ENCODE measurements at places on chromosomes 16 and 17.
A peak's percentile ranks its signal among the peaks of the same experiment; 100 is the strongest.

DNA sequence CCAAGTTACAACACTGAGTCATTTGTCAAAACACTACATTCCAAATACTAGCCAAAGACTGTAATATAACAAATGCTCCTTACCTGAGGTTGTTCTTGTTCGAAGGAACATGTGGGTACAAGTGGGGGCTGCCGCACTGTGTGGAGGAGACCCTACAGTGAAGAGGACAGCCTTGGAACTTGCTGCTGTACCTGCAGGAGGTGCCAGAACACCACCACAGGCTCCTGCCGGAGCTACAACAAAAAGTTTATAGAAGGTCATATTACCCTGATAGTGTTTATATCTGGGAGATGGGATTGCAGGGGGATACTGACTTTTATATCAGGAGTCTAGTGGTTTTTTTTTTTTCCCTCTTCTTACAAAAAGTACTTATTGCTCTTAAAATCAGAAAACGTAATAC lies 37.8 kb upstream of the ALDH3A1 start:
- no peak for DNase-seq

DNA sequence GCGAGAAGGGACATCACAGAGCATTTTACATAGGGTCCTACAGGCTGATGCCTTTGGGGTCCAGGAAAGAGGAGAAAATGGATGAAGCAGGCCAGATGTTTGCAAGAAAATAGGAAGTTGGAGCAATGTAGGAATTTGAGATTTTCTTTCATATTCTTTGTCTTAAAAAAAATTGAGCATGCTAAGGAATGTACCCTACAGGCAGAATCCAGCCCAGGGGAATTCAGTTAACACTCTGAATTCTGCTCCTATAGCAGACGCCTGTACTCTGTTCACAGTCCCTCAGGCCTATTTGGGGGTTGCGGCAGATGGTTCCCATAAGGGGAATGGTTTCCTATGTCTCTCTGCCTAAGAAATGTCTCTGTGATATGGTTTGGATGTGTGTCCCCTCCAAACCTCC lies 393.7 kb upstream of the C16orf82 start:
- no peak for DNase-seq

- no peak for DNase-seq
These were observed 21.7 kb downstream of the ATP2A1 start for GRCh38 chr16:28899882-28900590.

DNA sequence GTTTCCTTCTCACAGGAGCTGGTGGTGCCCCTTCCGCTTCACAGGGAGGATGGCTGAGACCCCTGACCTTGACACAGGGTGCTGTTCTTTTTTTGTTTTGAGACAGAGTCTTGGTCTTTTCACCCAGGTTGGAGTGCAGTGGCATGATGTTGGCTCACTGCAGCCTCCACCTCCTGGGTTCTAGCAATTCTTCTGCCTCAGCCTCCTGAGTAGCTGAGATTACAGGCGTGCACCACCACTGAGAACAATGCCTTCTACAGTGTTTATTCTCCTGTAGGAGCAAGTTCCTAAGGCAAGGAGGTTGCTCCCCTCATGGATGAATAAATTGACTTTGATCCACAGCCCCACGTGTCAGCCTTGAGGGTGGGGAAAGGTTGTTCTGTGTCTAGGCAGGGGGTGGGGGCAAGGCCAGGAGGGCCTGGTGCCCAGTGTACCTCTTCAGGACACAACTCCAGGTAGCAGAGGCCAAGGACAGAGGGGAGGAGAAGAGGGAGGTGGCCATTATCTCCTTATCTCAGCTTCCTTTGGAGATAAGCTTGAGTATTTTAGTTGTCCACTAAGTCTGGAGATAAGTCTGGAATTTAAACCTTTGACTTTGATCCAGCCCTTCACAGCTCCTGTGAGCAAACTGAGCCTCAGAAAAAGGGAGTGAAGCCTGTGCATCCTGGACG lies 159.4 kb downstream of the SEC14L1 start:
- no peak for DNase-seq

- no peak for DNase-seq
These were observed 1.8 kb downstream of the CDH15 start for GRCh38 chr16:89173174-89173921.

- no peak for DNase-seq
These were observed 389 bp downstream of the DUS1L start for GRCh38 chr17:82065193-82065637.

DNA sequence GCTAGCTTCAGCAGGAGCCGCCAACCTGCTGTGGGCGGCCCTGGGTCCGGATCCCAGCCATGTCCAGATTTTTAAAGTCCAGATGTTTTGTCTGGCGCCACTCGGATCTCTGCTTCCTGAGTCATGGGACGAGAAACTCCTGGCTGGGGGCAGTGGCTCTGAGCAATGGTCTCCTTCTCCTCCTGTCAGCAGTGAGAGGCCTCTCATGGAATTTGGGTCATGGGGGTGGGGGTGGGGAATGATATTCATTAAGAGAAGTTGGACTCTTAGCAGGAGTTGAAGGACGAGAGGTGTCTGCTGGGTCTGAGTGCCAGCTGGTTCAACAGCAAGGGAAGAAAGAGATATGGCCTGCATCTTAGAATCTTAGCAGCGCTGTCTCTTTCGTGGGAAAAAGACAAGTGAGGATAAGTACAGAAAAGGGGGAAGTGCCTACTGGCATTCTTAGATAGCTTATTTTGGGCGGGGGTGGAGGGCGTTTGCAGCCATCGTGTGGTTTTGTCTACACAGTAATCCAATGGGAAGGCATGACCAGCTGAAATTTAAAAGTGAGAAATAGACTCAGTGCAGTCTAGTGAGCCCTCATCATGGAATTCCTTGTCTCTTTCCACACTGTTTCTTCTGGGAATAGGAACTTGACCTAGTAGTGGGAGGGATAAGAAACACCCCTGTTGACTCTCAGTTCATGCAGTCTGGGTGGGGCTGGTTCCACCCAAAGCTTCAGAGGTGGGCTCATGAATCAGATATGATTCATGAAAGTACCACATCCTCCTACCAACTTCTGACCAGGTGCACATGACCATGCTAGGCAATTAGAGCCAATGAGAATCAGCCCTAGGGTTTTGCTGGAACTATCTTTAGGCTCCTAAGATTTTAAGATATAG lies 80.5 kb downstream of the MYH13 start:
- peak; percentile 96 for DNase-seq

DNA sequence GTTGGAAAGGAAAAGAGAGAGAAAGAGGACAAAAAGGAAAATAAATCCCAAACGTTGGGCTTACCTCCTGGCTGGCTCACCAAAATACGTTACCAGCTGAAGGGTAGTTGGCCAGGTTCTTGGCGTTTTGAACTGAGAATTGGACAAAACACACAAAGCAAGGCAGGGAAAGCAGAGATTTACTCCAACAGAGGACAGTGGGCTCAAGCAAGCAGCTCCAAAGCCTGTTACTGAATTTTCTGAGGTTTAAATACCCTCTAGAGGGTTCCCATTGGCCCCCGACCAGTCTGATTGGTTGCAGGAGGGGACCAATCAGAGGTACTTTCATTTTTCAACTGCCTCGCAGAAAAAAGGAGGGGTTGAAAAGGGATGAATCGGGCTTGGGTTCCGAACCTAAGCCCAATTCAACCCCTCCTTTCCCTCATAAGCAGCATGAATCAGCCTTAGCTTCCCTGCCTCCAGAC lies 55.6 kb upstream of the ALOX12 start:
- DNase-seq, result peak; percentile 88

All from A172 (cell line).